ENCODE measurements at places on chromosomes 4 and X.

GRCh38 chrX:17214962-17215361 lies 160.0 kb upstream of the NHS start:
- DNase-seq, result no peak

DNA sequence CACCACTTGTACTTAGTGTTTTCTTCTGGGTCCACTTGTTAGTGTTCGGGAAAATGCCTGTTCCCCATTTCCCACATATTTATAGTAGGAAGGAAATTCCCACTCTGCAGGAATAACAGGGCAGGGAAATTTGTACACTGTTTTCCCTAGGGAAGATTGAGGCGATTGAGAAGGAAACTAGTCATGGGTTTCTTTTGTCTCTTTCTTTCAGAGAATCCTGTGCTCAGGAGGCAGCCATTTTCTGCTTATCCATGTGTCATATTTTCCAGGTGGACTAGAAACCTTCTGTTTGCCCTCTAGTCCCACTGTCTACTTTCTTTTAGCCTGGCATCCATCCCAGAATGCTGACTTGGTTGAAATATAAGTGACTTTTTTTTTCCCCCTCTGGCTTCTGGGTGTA lies 299.1 kb upstream of the ANKRD50 start:
- no peak for DNase-seq

DNA sequence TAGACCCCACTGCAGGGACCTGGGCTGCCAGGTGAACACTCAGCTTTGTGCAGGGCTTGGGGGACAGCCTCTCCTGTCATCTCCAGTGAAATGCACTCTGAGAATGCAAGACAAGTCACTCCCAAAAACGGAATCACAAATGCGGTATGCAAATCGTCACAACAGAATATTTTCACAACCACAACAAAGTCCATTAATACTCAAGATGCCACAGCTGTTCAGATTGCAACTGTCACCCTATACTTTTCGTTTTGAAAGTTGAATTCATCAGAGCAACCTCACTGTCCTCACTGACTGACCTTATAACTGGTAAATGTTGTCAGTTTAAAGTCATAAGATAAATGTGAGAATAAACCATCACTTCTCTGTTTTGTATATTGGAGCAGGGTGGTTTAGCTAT lies 16.6 kb downstream of the JAKMIP1 start:
- no peak for DNase-seq

DNA sequence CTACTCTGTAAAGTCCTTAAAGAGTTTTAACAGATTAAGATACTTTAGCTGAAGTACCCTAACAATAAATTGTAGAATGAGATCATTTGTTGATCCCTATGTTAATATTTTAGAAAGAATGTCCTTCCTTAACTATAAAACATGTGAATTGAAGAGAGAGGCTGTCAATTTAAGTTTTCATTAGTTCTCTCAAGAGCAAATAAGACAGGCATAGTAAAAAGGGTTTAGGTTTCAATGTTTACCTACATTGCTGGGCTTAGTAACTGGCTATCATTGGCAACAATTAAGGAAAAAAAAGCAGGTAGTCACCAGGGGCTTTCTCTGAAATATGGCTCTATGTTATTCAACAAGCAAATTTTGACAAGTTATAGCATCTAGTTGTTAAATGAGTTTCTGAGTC lies 91.5 kb downstream of the ATRX start:
- DNase-seq, result no peak

DNA sequence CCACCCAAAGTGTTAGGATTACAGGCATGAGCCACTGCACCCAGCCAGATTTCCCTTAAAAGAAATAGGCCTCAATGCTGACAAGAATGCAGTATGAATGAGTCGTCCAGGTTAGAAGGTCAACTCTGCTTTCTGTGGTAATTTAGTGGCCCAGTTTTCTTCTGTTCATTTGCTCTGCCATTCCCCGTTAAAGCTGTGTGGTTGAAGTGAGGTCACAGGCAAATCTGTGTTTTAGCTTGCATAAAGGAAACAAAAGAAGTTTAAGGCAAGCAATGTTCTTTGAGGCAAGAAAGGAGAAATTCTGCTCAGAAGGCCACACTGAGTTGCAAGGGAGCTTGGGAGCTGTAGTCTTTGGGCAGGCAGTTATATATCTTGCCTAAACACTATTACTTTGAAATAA lies 176.8 kb downstream of the LARP7 start:
- no peak for DNase-seq

GRCh38 chr4:123588631-123589241 lies 192.1 kb downstream of the SPRY1 start:
- no peak for DNase-seq

DNA sequence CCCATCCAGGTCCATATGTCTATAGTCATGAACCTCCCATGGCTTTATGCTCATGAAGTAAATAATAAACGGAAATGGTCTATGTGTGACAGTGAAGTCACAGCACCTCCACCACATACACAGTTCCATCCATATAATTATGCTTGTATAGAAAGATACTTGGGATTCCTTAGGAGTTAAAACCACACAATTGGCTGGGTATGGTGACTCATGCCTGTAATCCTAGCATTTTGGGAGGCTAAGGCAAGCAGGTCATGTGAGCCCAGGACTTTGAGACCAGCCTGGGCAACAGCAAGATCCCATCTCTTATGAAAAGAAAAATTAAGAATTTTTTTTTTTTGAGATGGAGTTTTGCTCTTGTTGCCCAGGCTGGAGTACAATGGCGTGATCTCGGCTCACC lies 55.6 kb upstream of the RBM47 start:
- DNase-seq, result no peak

- no peak for DNase-seq
Observed at GRCh38 chr4:110631584-110632505, 9.0 kb upstream of the PITX2 start.

GRCh38 chr4:121728066-121728465 lies 31.3 kb upstream of the ANXA5 start:
- no peak for DNase-seq

DNA sequence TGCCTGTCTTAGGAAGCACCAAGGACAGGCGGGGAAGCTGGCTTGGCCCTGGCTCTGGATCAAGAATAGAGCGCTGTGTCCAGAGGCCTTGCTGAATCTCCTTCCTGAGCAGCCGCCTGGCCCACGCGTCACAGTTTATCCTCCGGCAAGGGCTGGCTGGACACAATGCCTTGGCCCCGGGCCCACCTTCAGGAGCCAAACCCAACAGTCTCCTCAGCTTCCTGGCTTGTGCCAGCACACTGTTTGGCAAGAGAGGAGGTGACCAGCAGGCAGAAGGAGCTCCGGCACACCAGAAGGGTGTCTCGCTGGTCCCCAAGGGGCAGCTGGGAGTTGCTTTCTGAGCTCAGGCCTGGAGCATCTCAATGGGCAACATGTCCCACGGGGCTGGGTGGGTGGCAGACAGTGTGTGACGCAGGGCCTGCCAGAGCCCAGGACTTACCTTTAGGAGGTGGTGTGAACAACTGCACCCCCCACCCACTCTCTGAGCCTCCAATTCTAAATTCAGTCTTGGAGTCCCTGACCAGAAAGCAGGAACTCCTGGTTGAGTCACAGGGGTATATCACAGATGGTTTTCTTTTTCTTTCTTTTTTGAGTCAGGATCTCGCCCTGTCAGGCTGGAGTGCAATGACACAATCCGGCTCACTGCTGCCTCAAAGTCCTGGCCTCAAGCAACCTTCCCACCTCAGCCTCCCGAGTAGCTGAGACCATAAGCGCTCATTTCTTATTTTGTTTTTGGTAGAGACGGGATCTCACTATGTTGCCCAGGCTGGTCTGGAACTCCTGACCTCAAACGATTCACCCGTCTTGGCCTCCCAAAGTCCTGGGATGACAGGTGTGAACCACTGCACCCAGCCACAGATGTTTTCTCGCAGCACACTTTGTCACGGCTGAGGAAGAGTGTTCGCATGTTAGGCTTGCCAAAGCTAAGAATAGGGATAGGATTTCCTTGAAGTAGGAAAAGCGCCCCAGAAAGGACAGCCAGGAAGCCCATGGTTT lies 361.2 kb downstream of the BCOR start:
- DNase-seq, result no peak

DNA sequence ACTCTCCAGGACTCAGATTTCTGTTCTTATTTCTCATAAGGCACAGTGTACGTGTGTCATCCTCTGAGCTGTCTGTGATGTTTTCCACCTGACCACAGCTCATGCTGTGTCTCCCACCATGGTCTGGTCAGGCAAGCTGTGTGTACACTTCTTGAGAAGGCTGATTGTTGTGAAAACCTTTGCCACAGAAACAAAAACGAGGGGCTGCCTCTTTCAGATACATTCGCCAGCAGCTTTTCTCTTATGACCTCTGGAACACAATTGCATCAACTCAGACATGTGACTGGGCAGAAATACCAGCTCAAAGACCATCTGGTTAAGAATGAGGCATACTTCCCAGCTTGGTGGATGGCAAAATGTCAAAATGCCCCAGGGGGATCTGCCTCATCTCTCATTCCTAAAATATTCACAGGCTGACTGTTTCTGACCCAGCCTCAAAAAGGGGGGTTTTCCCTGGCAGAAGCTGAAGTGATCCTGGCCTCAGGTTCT lies 46.1 kb downstream of the PGRMC2 start:
- no peak for DNase-seq

GRCh38 chr4:151850791-151851213 lies 90.0 kb upstream of the GATB start:
- no peak for DNase-seq

GRCh38 chrX:19190902-19191301 lies 68.6 kb upstream of the ADGRG2 start:
- DNase-seq, result no peak

GRCh38 chr4:179751669-179752068 lies 2309.4 kb upstream of the AGA start:
- DNase-seq, result no peak

- no peak for DNase-seq
Observed at GRCh38 chr4:73814679-73815078, 21.8 kb upstream of the CXCL6 start.

- DNase-seq, result no peak
Observed at GRCh38 chrX:153049093-153049492, 7.2 kb upstream of the PNMA3 start.

GRCh38 chr4:68361146-68361589 lies 11.3 kb upstream of the YTHDC1 start:
- DNase-seq, result no peak

DNA sequence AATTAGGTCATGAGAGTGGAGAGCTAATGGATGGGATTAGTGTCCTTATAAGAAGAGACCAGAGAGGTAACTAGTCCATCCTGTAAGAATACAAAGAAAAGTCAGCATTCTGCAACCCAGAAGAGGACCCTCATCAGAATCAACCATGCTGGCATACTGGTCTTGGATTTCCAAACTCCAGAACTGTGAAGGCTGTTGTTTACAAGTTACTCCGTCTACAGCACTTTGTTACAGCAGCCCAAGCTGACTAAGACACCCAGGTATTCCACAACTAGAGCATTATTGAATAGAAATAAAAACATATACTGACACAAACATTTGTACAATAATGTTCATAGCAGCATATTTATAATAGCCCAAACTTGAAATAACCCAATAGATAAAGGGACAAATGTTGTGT lies 9.2 kb downstream of the TMEM156 start:
- DNase-seq, result no peak

- DNase-seq, result no peak
Observed at GRCh38 chr4:163710158-163710557, 215.7 kb downstream of the TMA16 start.

DNA sequence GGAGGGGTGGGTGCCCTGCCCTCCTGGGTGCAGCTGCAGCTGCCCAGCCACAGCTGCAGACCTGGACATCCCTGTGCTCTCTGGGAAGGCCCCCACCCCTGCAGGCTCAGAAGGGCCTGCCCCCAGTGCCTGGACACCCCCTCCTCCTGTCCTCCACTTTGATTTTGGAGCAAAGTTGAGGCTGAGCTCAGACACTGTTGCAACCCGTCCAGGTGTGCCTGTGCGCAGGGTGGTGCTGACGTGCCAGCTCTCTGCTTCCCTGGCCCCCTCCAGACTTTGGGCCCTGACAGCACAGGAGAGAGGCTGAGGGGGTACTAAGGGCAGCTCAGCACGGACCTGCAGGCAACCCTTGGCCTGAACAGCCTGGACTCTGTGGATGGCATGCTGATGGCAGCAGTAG lies 750.3 kb downstream of the ARAP2 start:
- DNase-seq, result no peak

- DNase-seq, result no peak
Observed at GRCh38 chr4:101621120-101621519, 169.4 kb upstream of the BANK1 start.

DNA sequence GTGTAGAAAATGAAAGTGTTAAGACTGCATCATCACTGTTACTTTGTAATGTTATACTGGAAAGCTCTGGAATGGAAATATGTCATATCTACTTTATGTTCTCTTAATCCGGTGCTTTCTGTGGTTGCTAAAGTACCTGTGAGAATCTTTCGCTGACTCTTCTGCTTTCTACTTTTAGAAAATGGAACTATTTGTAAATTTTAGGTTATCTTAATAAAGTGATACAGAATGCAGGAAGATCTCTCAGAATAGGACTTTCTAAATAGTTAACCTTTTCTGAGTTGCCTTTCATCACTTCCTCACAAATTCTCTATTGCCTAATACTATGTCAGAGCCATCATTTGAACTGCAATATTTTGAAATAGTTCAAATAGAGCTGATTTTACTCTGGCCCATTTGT lies 69.3 kb downstream of the BMP2K start:
- no peak for DNase-seq

DNA sequence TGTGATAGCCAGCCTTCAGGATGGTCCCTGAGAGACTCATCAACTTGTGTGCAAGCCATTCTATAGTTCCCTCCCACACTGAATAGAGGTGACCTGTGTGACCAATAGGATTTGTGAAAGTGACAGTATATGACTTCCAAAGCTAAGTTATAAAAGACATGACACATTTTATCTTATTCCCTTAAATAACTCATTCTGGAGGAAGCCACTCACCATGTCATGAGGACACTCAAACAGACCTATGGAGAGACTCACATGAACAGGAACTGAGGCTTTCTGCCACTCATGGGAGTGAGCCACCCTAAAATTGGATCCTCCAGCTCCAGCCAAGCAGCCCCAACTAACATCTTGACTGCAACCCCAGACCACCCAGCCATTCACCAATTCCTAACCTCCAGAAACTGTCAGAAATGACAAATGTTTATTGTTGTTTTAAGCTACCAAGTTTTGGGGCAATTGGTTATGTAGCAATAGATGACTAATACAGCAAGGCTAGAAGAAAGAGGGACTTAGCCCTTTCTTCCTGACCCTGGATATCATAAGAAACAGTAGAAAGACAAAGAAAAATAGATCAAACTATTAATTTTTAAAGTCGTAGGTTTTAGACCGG lies 9.0 kb upstream of the CHIC2 start:
- no peak for DNase-seq

DNA sequence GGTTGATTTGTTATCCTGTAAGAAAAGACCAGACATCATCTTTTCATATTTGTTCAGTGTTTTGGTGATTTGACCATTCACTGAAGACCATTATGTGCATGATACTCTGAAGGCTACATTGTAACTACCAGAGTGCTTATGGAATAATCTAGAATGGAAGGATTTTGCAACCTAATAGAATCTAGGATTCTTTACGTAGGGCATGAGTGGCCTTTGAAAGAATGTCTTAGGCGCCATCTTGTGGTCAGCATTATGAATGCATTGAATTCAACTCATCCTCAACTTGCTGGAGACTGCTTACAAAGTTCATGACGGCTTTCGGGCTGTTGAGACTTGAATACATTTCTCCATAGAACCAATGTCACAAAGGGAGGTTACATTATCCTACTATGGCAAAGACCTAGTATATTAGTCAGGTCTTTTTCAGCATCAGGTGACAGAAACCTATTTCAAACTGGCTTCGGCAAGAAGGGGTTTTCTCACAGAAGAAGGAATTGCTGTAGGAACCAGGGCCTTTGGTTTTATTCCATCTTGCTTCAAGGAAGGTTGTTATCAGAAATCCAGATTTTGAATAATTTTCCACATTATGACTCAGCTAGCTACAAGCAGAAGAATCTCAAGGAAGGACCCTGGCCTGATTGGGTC lies 104.1 kb downstream of the GPAT3 start:
- peak; percentile 53 for DNase-seq
